ENCODE measurements at places on chromosomes 12 and 14.

GRCh38 chr14:99604766-99605298 lies 825 bp upstream of the CCDC85C start:
- no peak for DNase-seq

GRCh38 chr12:47225356-47225755 lies 145.6 kb upstream of the AMIGO2 start:
- DNase-seq = no peak

DNA sequence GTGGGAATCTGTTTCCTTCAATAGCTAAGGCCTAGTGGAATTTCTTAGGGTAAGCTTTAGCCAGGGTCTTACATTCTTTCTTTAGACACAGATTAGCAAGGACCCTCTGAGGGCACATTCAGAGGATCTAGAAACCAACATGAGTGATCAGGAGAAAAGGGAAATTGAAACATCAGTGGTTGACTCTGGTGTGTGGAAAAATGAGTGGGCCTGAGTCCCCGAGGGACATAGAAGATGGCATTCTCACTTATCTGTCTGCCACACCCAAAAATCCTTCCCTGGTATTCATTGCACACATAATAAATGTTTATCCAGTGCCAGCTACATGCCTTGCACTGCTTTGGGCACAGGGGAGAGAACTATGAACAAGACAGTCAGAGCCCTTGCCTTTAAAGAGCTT lies 82.9 kb downstream of the SSPN start:
- DNase-seq = no peak

GRCh38 chr12:50732591-50732990 lies 31.3 kb upstream of the ATF1 start:
- no peak for DNase-seq
